ENCODE measurements at places on chromosomes 1 and 21.

GRCh38 chr1:110375490-110375889, 15.3 kb downstream of the SLC16A4 start:
- no peak for DNase-seq

GRCh38 chr1:92791487-92792066, 6.7 kb upstream of the EVI5 start:
- no peak for DNase-seq

DNA sequence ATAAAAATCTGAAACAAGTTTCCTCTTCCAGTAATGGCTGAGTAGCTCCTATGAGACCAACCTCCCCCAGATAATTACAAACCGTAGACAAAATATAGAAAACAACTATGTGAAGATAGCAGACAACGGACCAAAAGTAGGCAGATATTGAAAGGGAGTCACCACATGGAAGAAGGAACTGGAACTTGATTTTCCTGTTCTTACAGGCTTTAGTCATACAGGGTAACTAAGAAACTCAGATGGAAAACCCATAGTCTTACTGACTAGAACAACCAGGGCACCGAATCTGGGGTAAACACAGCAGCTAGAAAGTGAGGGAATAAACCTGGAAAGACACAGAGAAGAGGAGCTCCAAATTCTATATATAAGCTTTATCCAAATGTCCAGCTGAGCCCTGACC, 26.0 kb downstream of the LMX1A start:
- DNase-seq, result no peak

- DNase-seq, result no peak
Measured at GRCh38 chr1:230465691-230466090, 39.6 kb upstream of the PGBD5 start.

GRCh38 chr1:181514298-181515290, 31.3 kb downstream of the CACNA1E start:
- no peak for DNase-seq

DNA sequence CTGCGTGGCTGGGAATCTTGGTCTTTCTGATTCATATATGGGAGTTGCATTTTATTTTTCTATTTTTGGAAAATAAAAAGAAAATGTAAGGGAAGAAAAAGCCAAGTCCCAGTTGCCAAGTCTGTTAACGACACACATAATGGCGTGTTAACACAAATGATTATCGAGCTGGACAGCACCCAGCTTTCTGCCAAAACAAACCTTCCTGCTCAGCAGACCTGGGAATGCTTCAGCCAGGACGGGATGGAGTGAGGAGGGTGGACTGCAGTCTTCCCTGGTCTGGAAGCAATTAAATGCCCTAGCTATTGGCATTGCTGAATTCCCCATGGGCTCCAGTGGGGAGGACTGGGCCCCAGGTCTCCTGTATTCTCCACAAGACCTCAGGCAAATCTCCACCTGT, 184.2 kb upstream of the USP24 start:
- DNase-seq, result no peak

DNA sequence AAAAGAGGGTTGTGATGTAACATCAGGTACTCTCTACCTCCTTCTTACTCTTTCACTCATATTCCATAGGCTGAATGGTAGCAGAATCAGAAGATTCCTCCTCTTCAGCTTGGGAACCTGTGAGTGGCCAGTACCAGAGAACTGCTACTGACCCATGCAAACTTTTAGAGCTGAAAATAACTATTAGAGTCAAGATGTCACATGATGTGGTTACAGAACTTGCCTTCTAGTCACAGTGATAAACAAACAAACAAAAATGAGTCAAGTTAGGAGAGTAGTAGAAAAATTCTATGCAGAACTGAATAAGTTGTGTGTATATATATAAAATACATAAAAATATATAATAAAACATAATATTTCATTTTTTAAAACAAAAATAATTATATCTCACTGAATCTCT, 47.6 kb upstream of the RGS1 start:
- DNase-seq, result no peak

- no peak for DNase-seq
Measured at GRCh38 chr1:64498325-64498724, 28.4 kb downstream of the CACHD1 start.

Measured in small intestine (tissue), 16 donors.